ENCODE measurements at places on chromosomes 2 and 18.

GRCh38 chr18:73752965-73753364 is 394.7 kb downstream of the FBXO15 start:
- DNase-seq: no peak

- no peak for DNase-seq
These were observed 287.0 kb downstream of the SLC8A1 start for GRCh38 chr2:40164736-40165508.

DNA sequence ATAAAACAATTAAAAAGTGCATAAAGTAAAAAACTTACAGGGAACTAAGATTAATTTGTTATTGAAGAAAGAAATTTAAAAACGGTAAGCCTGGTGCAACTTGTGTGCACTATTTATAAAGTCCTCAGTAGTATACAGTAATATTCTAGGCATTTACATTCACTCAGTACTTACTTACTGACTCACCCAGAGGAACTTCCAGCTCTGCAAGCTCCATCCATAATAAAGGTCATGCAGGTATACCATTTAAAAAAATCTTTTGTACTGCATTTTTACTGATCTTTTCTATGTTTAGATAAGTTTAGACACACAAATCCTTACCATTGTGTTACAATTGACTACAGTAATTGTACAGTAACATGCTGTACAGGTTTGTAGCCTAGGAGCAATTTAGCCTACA is 51.5 kb upstream of the NXPH2 start:
- no peak for DNase-seq

GRCh38 chr2:232235716-232236115 is 142.8 kb upstream of the ALPP start:
- DNase-seq: no peak

DNA sequence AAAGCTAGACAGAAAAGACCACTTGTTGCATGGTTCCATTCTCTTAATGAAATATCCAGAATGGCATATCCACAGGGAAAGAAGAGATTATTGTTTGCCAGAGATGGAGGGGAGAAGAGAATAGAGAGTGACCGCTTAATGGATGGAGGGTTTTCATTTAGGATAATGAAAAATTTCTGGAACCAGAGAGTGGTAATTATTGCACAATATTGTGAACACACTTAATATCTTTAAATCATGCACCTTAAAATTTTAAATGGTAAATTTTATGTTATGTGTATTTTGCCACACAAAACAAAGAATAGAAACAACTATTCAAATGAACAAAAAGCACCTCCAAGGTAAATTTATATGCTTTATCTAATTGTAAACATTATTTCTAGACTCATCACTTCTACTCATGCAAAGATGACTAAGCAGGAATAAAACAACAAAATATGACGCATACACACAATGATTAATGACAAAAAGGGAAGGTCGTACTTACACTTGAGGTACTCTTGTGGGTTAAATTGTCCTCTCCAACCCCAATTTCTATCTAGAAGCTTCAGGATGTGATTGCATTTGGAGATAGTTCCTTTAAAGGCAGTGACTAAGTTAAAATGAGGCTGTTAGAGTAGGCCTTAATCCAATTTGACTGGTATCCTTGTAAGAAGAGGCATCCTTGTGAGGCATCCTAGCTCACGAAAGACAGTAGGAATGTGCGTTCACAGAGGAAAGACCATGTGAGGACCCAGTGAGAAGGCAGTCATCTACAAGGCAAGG is 18.7 kb upstream of the DHRS9 start:
- no peak for DNase-seq

GRCh38 chr2:17879137-17879912 is 858 bp downstream of the KCNS3 start:
- DNase-seq: no peak

- no peak for DNase-seq
These were observed 128.2 kb upstream of the CXCR4 start for GRCh38 chr2:136246086-136246669.

DNA sequence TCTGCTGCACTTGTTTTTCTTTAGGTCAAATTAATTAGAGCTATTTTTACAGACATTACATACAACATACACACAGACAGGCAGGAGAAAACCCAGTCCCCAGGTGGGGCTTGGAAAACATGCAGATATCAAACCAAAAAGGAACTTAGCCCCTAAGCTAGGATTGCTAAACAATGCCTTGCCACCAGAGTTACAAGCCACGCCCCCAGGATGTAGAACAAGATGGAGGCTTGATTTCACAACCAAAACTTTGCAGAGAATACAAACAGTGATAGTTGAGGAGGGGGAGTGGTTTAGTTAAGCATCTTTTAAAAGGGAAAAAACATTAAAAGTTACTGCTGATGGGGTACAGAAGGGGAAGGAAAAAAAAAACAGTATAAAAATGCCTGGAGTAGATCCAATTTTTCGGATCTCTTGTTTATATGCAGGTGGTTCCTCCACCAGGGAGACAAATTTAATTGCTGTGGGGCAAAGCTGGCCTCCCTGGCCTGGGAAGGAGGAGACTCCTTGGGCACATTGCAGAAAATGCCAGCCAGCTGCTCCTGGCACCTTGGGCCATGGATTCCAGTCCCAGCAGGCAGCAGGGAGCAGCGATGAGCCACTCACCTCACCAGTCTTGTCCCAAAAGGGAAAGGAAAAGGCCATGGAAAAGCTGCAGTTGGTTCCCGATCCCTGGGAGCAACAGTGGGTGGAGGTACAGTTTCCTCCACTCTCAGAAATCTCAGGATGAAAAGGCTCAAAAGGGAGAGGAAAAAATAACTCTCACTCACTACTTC is 348.4 kb upstream of the REG3G start:
- no peak for DNase-seq

GRCh38 chr18:1575084-1575483 is 670.4 kb downstream of the ADCYAP1 start:
- DNase-seq: no peak

- DNase-seq: no peak
These were observed 55.2 kb downstream of the ZEB2 start for GRCh38 chr2:144464730-144465129.

GRCh38 chr2:236175548-236176150 is 7.5 kb upstream of the GBX2 start:
- DNase-seq: no peak

DNA sequence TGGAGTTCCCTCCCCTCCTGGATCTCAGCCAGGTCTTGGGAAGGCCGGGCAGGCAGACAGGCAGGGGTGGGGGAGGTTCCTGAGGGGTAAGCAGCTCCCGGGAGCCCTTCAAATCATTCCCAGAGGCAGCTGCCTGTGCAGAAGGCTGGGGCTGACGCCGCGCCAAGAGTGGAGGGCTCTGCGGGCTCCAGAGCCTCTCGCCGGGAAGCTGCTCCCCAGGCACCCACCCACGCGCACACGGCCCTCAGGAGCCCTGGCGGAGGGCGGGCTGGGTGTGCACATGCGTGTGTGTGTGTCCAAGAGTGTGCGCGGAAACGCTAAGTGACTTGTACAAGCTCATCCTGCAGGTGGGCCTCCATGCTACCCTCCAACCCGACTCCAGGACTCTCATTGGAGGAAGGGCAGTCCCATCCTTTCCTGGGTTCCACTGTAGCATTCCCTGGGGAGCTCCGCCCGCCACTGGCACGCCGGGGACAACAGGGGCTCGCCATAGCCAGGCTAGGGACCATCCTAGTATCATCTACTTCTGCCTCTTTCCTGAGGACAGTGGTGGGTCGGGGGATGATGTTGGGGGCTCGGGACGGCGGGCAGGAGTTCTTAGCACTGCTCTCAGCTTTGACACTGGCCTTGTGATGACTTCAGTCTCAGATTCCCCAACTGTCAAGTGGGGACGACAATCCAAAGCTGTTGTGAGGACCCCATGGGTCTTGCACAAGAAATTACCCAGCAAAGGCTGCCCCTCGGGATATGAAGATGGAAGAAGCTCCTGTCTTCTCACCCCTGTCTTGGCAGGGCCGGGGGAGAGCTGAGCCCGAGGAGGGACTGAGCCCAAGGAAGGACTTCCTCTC is 50.3 kb downstream of the INHBB start:
- no peak for DNase-seq

- no peak for DNase-seq
These were observed 200.3 kb downstream of the MBD5 start for GRCh38 chr2:148221166-148221565.

DNA sequence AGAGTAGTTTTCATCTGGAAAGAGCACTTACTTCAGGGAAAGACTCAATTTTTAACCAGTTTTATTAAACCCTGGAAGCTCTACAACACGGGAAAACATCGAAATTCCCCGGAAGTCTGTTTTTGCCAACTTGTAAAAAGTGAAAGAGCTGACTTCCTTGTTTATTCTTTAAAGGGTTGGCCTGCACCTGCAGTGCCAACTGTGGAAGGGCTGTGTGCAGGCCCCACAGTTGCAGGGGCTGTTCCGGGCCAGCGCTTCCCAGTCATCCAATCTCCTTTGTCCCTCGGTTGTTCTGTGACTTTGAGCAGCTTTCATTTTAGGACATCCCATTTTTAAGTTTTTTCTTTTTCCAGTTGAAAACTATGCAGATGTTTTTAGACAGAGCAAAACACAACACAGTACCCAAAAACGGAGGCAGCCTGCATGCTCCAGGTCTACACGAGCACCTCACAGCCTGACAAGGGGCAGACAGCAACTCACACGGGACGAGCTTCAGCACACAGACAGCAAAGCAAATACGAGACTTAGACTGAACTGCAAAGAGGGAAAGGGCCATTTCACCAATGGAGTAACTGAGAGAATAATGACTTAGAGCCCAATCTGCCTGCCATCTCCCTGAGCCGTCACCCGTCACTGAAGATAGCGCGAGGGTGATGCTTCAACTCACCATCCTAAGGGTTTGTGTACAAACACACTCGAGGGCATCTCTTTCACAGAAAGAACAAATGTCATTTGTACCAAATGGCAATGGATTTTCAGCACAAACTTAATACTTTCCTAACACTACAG is 70.6 kb downstream of the EMILIN2 start:
- no peak for DNase-seq

GRCh38 chr2:65917986-65918385 is 485.6 kb upstream of the SPRED2 start:
- no peak for DNase-seq

GRCh38 chr2:218129458-218130135 is 3.8 kb downstream of the CXCR2 start:
- DNase-seq: no peak

DNA sequence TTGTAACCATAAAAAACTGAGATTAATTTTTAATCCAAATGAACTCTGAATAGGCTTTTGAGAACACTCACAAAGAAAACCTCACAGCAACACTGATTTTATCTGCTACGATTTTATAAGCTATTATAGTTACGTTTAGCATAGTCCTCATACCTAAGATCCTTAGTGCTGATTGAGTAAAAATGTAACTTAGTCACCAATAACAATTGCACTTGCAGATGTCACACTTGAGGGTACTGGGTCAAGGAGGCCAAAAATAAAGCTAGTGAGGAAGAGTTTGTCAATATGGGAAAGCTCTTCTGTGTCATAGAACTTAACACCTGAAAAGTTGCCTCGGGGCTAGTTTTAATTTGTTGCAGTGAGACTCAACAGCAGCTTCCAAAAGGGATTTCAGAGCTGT is 706.5 kb upstream of the FAM98A start:
- DNase-seq: no peak

DNA sequence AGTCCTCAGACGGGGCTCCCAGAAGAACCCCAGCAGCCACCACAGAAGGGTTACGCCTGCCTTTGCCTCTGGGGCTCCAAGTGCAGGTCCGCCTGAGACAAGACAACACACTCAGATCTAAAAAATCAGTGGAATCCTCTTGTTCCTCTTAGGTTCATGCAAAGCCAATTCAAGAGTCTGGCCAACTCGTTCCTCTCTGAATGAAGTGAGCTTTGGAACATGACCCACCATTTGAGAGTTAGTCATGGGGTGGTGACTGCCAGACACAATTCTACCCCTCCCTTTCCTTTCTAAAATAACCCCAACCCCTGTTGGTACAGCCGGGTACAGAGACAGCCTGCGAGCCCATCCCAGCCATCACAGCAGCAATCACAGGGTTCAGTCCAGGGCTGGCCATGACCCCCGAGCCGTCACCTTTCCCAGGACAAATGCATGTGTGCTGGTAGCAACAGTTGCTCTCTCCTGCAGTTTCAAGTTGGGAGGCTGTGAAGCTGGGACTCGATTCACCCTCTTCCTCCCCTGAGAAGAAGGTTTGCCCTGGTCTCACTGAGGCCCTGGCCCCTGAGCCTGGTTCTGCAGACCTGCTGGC is 183.1 kb upstream of the SH3BP4 start:
- DNase-seq: no peak

GRCh38 chr18:57730146-57730545 is 73.0 kb downstream of the ATP8B1 start:
- no peak for DNase-seq

DNA sequence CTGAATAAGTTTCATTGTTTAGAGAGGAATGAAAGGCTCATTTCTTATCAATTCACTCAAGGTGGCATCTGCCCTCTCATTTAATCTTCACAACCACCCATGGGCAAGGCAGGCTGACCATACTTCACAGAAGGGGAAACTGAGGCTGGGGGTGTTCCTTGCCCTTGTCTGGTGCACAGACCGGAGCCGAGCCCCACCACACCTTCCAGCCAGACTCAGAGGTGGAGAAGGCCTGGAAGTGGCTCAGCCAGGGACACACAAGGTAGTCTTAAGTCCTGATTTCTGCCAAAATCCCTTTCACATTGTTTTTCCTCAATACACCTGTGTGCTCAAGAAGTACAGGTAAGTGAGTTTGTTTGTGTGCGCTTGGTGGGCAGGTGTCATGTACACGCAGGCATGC is 111.9 kb upstream of the TEX51 start:
- DNase-seq: no peak

DNA sequence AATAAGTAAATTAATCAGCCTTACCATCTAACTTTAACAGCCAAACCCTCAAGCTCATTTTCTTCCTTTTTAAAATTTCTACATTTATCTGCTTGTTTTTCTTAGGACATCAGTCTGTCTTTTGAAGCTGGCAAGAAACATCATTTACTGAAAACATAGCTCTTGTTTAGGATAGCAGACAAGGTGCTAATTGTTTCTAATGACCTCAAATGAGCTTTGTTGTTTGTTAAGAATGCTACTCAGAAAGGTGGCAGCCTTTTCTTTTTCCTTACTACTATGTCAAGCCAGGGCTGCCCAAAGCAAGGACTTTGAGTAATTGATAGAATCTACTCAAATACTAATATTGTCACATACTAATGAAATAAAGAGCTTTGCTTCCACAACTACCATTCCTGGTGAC is 171.8 kb downstream of the LRP1B start:
- DNase-seq: no peak

Data from stimulated activated CD8-positive, alpha-beta memory T cell treated with anti-CD3 and anti-CD28 coated beads, Interleukin-15, amount 100 ng/mL, for 4 hours (primary cell).